ENCODE measurements at places on chromosomes 4 and X.

GRCh38 chrX:71178908-71179307 is 34.3 kb downstream of the NLGN3 start:
- DNase-seq, result no peak

- DNase-seq, result no peak
Observed at GRCh38 chr4:107931775-107932321, 499 bp downstream of the CYP2U1 start.

DNA sequence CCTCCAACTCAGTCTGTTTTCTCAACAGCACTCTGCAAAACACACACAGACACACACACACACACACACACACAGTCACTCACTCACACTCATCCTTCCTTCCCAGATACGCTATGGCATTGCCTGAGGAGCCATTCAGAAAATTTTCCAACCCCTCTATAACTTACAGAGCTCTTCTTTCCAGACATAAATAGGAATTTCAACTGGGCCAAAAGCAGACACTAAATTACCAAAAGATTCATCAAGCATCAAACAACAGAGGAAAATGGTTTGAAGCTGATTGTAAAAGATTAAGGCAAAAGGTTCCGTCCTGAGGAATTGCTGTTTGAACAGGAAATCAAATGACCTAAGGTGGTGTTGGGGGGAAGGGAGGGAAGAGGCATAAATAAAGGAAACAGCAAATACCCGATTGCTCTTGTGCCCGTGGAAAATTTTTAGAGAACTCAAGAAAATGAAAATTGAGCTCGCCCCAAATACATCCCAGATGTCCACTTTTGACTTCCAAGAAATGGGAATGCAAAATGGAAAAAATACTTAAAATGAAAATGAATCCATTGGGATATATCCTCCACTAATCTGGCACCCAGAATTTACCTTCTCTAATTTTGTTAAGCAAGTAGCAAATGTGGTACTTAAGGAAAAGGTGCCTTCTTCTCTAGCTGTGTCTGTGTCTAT is 183.6 kb downstream of the QDPR start:
- no peak for DNase-seq

DNA sequence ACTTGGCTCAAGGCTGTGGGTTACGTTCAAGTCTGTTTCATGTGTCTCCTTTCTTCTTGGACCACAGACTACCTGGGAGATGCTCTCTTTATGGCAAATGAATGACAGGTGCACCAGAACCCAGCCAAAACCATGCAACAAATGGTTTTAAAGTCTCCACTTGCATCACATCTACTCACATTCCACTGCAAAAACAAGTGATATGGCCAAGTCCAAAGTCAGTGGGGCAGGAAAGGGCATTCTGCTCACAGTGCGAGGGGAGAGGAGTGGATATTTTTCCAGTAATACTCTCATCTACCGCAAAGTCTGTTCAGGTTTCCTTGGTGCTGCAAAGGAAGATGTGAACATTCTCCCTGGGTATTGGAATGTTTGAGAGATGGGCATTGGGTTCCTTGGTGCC is 120.5 kb downstream of the UCHL1 start:
- no peak for DNase-seq

DNA sequence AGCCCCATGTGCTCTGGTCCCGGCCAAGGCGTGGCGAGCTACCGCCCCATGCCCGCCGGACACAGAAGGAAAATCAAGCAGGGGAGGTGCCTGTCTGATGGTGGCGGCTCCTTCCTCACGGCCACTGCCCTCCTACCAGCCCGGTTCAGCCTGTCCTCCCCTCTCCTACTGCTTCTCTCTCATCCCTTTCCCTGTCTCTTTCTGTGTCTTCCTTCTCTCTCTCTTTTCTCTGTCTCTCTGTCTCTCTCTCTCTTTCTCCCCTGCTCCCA is 279.1 kb downstream of the ASMT start:
- no peak for DNase-seq

GRCh38 chrX:152958047-152958446 is 35.9 kb downstream of the PNMA5 start:
- DNase-seq, result no peak

DNA sequence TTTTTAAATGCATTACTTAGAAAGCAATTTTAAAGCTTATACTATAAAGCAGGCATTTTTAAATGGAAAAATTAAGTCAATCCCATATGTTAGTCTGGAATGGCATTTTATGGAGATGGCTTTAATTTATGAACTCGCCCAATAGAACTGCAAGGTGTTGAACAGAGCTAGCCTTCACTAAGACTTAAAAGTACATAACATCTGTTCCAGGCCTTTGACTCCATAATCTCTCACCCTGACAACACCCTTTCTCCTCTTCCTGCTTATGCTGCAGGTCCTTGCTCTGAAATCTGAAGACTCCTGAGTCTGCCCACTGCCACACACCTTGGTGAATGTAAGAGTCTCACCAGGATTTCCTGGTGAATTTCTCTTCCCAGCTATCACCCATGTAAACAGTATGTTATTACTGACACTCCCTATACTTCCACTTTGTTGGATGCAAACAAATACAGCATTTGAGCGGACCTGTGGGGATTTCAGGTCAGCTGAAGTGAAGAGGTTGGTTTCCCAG is 17.7 kb upstream of the SLC39A8 start:
- no peak for DNase-seq
